CD4-positive, alpha-beta memory T cell (primary cell): ENCODE measurements at places on chromosomes 12 and 14. TPM values are rescaled to one million over a fixed set of nuclear protein-coding genes. Genes with fewer than 3 reads are reported as not detected.

The GDF3 gene
- total RNA-seq = not detected

The GPR84 gene
- total RNA-seq = not detected

The AQP6 gene
- not detected for total RNA-seq

The KIF5A gene
- total RNA-seq = 1.00 TPM

The GALNT9 gene
- not detected for total RNA-seq

The SLC7A8 gene
- 2.4 TPM for total RNA-seq

The RPL41 gene
- total RNA-seq = 5,438 TPM

The SAMD15 gene
- total RNA-seq = 0.38 TPM

The TTC9 gene
- total RNA-seq = 25.9 TPM

The KCNC2 gene
- not detected for total RNA-seq

The LRTM2 gene
- not detected for total RNA-seq

The MANSC4 gene
- total RNA-seq = not detected

The SYT1 gene
- not detected for total RNA-seq

The BICDL1 gene
- 143 TPM for total RNA-seq

The C14orf132 gene
- total RNA-seq = 20.6 TPM

The BIN2 gene
- 215 TPM for total RNA-seq

The CD69 gene
- 35.9 TPM for total RNA-seq

The GPR132 gene
- total RNA-seq = 49.2 TPM

The CCDC63 gene
- not detected for total RNA-seq

The SLC17A8 gene
- not detected for total RNA-seq

The ERBB3 gene
- total RNA-seq = 5.9 TPM

The ADAMTS20 gene
- total RNA-seq = not detected

The RAD9B gene
- 2.1 TPM for total RNA-seq

The KRT3 gene
- not detected for total RNA-seq

The LGALS3 gene
- 51.1 TPM for total RNA-seq

The NR1H4 gene
- not detected for total RNA-seq

The CLEC4D gene
- total RNA-seq = not detected

The PLEK2 gene
- total RNA-seq = 4.1 TPM

The MMP19 gene
- 1.3 TPM for total RNA-seq

The ASCL1 gene
- not detected for total RNA-seq

The CHST11 gene
- total RNA-seq = 55.1 TPM

The BCL2L14 gene
- total RNA-seq = 1.9 TPM

The BCAT1 gene
- total RNA-seq = 1.3 TPM

The BBOF1 gene
- 2.6 TPM for total RNA-seq

The TGM1 gene
- total RNA-seq = 11.0 TPM

The LTB4R gene
- 19.5 TPM for total RNA-seq
